ENCODE measurements at places on chromosomes 3 and 15. TPM values are rescaled to one million over a fixed set of nuclear protein-coding genes. Genes with fewer than 3 reads are reported as not detected.

TMEM42 gene
- 14.3 TPM for total RNA-seq

FGF12 gene
- total RNA-seq = not detected

CHP1 gene
- total RNA-seq = 77.0 TPM

TEX55 gene
- total RNA-seq = not detected

P2RY12 gene
- not detected for total RNA-seq

MCCC1 gene
- total RNA-seq = 23.3 TPM

DNA sequence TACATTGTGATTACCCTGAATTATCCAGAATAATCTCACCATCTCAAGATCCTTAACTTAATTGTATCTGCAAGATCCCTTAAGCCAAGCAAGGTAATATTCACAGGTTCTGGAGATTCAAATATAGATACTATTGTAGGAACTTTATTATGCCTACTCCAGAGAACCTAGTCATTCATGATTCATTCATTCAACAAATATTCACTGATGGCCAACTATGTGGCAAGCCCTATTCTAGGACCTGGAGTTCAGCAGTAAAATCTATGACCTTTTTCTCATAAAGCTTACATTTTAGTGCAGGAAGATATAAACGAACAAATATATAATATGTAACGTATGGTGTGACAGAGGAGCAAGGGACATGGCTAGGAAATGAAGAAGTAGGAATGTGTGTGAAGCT lies 49.6 kb downstream of the ISL2 start:
- peaks cover 6% of the 10 kb centered on the region for H3K36me3 ChIP-seq
- H3K4me3 ChIP-seq = no peak overlapping the region
- no peaks in the 10 kb centered on the region for H3K4me1 ChIP-seq
- no peak overlapping the region for H3K27ac ChIP-seq
- no peaks in the 10 kb centered on the region for H3K27me3 ChIP-seq

GRCh38 chr3:64552966-64553365 lies 134.8 kb downstream of the ADAMTS9 start:
- peaks cover 13% of the 10 kb centered on the region for H3K4me1 ChIP-seq
- peaks cover 1% of the 10 kb centered on the region for H3K36me3 ChIP-seq
- no peaks in the 10 kb centered on the region for H3K27me3 ChIP-seq
- H3K27ac ChIP-seq = no peak overlapping the region
- no peak overlapping the region for H3K4me3 ChIP-seq

GRCh38 chr3:54123003-54123775 lies 837 bp downstream of the CACNA2D3 start:
- no peak for DNase-seq
- peak overlapping the region; percentile 58 for H3K4me3 ChIP-seq
- H3K27ac ChIP-seq = no peak overlapping the region
- no peaks in the 10 kb centered on the region for H3K36me3 ChIP-seq

DNA sequence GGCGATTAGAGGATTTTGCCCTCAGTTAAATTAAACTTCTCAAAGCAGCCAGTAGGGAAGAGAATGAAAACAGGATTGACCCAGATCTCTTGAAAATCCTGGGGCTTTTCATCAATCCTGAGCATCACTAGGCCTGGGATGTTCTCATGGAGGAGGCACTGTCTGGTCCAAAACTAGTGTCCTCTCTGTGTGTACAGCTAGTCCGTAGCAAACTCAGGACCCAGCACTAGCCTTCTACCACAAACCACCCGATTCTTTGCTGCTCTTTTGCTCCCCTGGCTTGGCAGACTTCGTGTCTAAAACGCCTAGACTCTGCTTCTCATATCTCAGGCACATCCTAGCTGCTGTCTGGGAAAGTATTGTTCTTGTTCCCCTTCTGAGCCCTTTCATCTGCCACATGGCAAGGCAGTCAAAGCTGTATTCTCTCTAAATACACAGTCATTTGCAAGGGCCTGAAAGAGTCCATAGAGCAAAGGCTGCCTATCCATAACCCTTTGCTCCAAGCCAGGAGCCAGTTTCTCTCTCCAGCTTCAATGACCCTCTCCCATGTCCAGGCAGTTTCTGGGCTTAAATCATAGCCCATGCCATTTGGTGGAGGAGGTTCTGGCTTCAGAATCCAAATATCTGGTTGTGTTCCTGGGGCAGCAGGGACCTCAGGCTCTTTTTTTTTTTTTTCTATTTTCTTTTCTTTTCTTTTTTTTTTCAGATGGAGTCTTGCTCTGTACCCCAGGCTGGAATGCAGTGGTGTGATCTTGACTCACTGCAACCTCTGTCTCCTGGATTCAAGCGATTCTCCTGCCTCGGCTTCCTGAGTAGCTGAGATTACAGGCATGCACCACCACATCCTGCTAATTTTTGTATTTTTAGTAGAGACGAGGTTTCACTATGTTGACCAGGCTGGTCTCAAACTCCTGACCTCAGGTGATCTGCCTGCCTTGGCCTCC lies 52.4 kb downstream of the CDC25A start:
- no peaks in the 10 kb centered on the region for H3K27me3 ChIP-seq
- DNase-seq = no peak
- H3K27ac ChIP-seq = peak overlapping the region; percentile 23
- peaks cover 25% of the 10 kb centered on the region for H3K4me1 ChIP-seq
- H3K36me3 ChIP-seq = no peaks in the 10 kb centered on the region

GRCh38 chr3:56810577-56811545 lies 9.1 kb upstream of the ARHGEF3 start:
- peaks cover 13% of the 10 kb centered on the region for H3K4me1 ChIP-seq
- no peak for DNase-seq
- peaks cover 2% of the 10 kb centered on the region for H3K27me3 ChIP-seq
- H3K36me3 ChIP-seq = no peaks in the 10 kb centered on the region
- H3K4me3 ChIP-seq = no peak overlapping the region
- H3K27ac ChIP-seq = no peak overlapping the region

DNA sequence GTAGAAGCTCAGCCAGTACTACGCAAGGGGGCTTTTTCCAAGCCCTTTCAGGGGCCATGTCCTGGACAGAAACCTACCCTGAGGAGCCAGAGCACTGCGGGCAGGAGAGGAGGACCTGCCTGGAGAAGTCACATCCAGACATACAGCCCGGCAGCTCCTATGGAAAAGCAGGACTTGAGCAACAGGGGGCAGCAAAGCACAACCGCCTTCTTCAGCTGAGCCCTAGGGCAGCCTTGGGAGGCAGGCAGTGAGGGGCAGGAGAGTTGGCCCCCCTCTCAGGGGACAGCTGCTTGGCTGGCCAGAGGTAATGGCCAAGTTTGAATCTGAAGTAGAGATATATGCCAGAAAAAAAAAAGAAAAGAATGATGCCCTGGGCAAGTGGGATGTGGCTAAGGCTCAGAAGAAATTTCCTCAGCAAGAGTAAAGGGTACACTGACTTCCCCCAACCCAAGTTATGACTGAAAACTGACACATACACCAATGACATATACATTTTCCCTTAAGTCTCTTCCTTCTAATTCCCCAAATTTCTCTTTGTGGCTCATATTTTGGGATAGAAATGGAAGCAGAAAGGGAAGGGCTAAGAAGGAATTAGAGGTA lies 56.9 kb downstream of the CYP19A1 start:
- H3K27ac ChIP-seq = no peak overlapping the region
- peaks cover 4% of the 10 kb centered on the region for H3K4me1 ChIP-seq
- no peak overlapping the region for H3K4me3 ChIP-seq
- peaks cover 29% of the 10 kb centered on the region for H3K27me3 ChIP-seq

DNA sequence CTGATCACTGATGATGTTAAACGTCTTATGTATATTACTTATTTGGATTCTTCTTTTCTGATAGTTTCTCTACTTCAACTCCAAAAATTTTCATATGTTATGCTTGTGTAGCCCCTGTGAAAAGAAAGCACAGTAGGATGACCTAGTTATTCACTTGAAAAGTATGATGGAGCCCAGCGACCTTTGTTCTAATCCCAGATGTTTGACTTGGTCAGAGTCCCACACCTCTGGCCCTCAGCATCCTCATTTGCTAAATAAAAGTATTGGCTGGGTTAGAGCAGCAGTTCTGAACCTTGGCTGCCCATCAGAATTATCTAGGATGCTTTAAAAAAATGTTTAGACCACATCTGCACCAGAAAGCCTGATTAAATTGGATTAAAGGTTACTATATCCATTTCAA lies 173.7 kb downstream of the ATG7 start:
- H3K27me3 ChIP-seq = no peaks in the 10 kb centered on the region
- DNase-seq = no peak
- H3K36me3 ChIP-seq = peaks cover 3% of the 10 kb centered on the region
- H3K27ac ChIP-seq = peak overlapping the region; percentile 52
- no peak overlapping the region for H3K4me3 ChIP-seq

DNA sequence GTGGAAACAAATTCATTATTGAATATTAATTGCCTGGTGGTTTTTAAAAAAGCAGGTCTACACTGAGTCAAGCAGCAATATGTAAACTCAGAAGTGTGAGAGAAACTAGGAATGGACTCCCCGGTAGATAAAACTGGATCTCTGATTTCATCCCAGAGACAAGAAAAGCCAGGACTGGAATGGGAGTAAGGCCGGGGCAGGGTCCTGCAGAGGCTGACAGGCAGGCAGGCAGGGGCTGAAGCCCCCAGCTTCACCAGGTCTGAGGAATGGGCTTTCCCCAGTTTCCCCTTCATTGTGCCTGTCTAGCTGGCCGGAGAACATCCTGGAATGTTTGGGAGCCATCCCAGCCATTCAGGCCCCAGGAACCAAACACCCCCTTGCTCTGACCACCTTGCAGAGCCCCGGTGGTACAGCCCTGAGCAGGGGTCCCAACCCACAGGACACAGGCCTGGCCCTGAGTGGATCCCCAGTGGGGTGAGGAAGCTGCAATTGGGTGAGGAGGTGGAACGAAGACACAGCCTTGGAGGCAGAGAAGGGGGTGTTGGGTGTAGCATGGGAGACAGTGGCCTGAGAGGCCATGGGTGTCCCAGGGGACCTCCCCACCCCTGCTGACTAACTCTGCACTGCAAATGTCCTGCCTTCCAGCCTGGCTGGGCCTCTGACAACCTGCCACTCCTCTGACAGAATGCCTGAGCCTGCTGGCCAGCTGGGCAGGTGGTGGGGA lies 31.7 kb upstream of the XYLB start:
- peaks cover 12% of the 10 kb centered on the region for H3K36me3 ChIP-seq
- no peak overlapping the region for H3K27ac ChIP-seq
- DNase-seq = no peak
- H3K4me1 ChIP-seq = no peaks in the 10 kb centered on the region
- no peak overlapping the region for H3K4me3 ChIP-seq

- peaks cover 64% of the 10 kb centered on the region for H3K27me3 ChIP-seq
- peak within 1 kb of the TSS; percentile 81 for H3K4me3 ChIP-seq
- peaks cover 1% of the 10 kb centered on the region for H3K36me3 ChIP-seq
- H3K4me1 ChIP-seq = peaks cover 9% of the 10 kb centered on the region
- DNase-seq = no peak
These were observed at the start of gene MEGF11 for GRCh38 chr15:66253418-66254088. Gene MEGF11, minus strand, starts transcription at chr15:66253750. Its CDS starts 125,347 bp downstream, at chr15:66128403.

DNA sequence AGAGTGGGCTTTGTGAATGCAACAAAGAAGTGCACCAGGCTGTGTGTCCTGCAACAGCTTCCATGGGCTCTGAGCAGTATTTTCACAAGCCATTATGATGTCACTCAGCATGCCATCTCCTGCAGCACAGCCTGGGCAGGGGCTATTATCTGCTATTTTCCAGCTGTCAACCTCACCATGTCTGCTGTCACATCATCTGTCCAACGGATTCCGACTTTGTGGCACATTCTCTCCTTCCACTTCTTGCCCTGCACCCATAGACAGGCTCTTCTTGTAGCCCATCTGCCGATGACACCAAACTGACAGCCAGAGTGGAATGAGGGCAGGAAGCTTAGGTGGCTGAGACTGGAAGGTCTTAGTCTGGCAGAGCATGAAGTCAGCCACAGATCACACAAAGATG lies 691.9 kb downstream of the NTRK3 start:
- no peak for DNase-seq
- H3K27me3 ChIP-seq = peaks cover 2% of the 10 kb centered on the region
- H3K4me3 ChIP-seq = no peak overlapping the region
- H3K4me1 ChIP-seq = no peaks in the 10 kb centered on the region
- H3K27ac ChIP-seq = no peak overlapping the region
- no peaks in the 10 kb centered on the region for H3K36me3 ChIP-seq

DNA sequence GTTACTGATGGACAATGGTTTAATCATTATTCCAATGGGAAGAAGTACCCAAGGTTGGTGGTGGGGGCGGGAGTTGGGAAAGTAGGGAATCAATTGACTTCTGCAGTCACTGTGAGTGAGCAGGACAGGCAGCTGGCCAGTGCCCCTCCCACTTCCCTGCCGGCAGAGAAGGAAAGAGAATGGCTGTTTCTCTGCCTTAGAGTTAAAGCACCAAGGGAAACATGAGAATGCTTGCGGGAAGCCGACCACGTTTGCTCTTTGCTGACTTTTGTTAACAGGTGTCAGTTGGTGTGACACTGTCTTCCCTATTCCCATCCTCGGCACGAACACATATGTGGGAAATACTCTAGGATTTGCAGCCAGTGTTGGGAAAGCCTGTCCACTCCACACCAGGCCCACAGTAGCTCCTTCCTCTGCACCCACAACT lies 33.5 kb upstream of the MFSD1 start:
- no peak overlapping the region for H3K27ac ChIP-seq
- DNase-seq = no peak
- peaks cover 23% of the 10 kb centered on the region for H3K4me1 ChIP-seq
- H3K4me3 ChIP-seq = no peak overlapping the region
- peaks cover 6% of the 10 kb centered on the region for H3K36me3 ChIP-seq
- peaks cover 3% of the 10 kb centered on the region for H3K27me3 ChIP-seq

GRCh38 chr15:74651242-74651741 lies 35.7 kb downstream of the CLK3 start:
- no peaks in the 10 kb centered on the region for H3K27me3 ChIP-seq
- peak overlapping the region; percentile 6 for H3K27ac ChIP-seq
- peaks cover 53% of the 10 kb centered on the region for H3K4me1 ChIP-seq
- no peaks in the 10 kb centered on the region for H3K36me3 ChIP-seq
- DNase-seq = no peak

GRCh38 chr15:62469874-62470688 lies 305.0 kb upstream of the C2CD4B start:
- peaks cover 35% of the 10 kb centered on the region for H3K4me1 ChIP-seq
- H3K27ac ChIP-seq = peak overlapping the region; percentile 42
- H3K36me3 ChIP-seq = no peaks in the 10 kb centered on the region
- no peak overlapping the region for H3K4me3 ChIP-seq
- no peaks in the 10 kb centered on the region for H3K27me3 ChIP-seq

GRCh38 chr3:99875581-99875928 lies 57.9 kb downstream of the CMSS1 start:
- H3K36me3 ChIP-seq = peaks cover 9% of the 10 kb centered on the region
- H3K27me3 ChIP-seq = no peaks in the 10 kb centered on the region
- H3K4me3 ChIP-seq = peak overlapping the region; percentile 78
- DNase-seq = no peak
